ENCODE measurements at places on chromosomes 1 and 21. TPM values are rescaled to one million over a fixed set of nuclear protein-coding genes. Genes with fewer than 3 reads are reported as not detected.

Gene SYT2
- not detected for total RNA-seq

Gene OR2T35
- not detected for total RNA-seq

Gene DNAI4
- total RNA-seq = 2.9 TPM

Gene EDARADD
- not detected for total RNA-seq

Gene SLC37A1
- 6.9 TPM for total RNA-seq

Gene PM20D1
- total RNA-seq = not detected

Measured in endothelial cell of coronary artery (primary cell).